ENCODE measurements at places on chromosomes 7 and 10.

DNA sequence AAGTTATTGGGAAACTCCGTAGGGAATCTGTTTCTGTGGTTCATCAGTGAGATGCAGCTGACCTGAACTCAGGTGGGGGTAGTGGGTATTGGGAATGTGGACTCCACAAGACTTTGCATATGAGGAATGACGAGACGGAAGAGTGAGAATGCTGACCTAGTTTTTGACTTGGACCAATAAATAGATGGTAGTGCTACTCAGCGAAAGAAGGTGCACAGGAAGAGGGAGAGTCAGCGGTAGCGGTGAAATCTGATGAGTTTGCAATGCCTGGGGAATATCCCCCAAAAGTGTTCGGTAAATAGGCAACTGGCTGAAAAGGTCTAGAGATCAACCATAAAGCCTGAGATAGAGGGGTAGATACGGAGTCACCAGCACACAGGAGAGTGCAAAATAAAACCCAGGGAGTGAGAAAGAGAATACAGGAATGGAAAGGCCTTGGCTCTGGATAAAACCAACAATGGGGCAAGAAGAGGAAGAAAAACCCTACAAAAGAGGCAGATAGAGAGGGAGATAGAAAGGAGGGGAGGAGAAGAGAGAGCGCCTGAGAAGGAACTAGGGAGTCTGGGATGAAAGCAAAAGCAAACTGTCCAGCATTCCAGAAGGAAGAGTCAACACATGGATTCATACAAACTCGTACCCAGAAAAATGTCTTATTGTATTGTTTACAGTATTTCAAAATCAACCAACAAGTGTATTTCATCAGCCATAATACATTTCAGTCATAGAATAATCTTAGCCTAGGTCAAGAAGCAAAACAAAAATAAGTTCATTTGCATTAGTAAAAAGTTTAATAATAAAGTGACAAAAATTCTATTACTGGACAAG lies 5.4 kb downstream of the ARHGAP21 start:
- no peak for DNase-seq

DNA sequence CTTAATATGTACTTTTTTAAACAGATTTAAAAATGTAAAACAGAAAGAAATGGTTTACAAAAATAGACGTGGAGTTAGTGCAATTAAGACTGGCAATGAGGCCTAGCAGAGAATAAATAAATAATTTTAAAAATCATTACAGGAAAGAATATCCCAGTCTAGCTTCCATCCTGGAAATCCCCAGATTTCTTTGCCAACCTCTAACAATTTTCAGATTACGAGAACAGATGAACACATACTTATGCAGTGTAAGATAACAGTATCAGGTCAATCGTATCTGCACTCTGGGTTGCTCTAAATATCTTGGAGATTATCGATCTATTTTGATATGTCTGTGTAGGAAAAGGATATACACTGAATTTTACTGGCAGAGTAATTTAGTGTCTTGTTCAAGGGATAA lies 210.5 kb downstream of the SEMA3A start:
- no peak for DNase-seq

- DNase-seq: no peak
These were observed 211.1 kb upstream of the TCF7L2 start for GRCh38 chr10:112738606-112739591.

- peak; percentile 22 for DNase-seq
These were observed 38.3 kb downstream of the LYZL2 start for GRCh38 chr10:30591249-30591670.

GRCh38 chr7:22895140-22895827 lies 72.6 kb upstream of the TOMM7 start:
- DNase-seq: peak; percentile 38

GRCh38 chr10:29567003-29567402 lies 67.8 kb downstream of the SVIL start:
- no peak for DNase-seq

DNA sequence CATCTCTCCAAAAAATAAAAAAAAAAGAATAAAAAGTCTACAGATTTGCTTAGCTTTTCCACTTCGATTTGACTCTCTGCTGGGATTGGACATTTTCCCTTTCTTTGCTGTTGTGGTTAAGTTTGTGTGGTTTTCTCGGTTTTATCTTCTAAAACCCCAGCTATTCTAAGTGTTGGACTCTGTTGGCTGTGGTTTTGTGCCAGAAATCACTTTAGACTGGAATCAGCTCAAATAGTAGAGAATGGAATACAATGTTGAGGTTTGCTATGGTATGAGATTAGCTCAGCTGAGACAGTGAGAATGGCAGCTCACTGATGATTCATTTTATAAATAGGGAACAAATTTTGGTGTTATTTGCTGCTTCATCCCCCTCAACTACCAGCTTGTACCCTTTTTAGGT lies 116.0 kb downstream of the BUB3 start:
- no peak for DNase-seq

- DNase-seq: no peak
These were observed 44.0 kb upstream of the HPSE2 start for GRCh38 chr10:99279626-99280111.

DNA sequence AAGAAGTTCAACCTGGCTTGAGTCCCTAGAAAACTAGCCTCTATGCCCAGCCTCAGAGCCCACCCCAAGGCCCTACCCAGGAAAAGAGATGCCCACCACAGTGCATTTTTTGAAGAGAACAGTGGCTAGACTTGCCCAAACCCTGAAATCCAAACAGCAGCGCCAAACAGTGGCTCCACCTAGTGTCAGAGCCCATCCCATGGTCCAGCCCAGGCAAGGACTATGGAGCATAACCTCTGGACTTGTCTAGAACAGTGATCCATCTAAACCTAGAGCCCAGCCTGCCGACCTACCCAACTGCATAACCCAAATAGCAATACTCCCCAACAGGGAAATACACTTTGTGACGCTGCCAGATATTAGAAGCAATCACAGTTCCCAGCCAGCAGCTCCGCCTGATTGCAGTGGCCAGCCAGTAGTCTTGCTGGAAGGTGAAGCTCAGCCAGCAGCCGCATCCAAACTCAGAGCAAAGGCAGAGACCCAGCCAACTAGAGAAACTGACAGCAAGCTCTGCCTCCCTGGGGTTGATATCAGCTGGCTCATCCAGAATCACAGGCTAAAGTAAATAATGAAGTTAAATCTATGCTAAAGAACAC lies 44.5 kb downstream of the HBP1 start:
- no peak for DNase-seq

GRCh38 chr10:77687621-77688020 lies 50.0 kb upstream of the KCNMA1 start:
- DNase-seq: no peak

DNA sequence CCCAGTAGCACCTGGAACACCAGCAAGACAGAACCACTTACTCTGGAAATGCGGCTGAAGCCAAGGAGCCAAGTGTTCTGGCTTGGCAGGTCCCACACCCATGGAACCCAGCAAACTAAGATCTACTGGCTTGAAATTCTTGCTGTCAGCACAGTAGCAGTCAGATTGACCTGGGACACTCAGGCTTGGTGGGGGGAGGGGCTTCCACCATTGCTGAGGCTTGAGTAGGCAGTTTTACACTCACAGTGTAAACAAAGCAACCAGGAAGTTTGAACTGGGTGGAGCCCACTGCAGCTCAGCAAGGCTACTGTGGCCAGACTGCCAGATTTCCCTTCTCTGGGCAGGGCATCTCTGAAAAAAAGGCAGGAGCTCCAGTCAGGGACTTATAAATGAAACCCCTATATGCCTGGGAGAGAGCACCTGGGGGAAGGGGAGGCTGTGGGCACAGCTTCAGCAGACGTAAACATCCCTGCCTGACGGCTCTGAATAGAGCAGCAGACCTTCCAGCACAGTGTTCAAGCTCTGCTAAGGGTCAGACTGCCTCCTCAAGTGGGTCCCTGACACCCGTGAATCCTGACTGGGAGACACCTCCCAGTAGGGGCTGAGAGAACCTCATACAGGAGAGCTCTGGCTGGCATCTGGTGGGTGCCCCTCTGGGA lies 121.2 kb downstream of the MTERF1 start:
- DNase-seq: no peak

DNA sequence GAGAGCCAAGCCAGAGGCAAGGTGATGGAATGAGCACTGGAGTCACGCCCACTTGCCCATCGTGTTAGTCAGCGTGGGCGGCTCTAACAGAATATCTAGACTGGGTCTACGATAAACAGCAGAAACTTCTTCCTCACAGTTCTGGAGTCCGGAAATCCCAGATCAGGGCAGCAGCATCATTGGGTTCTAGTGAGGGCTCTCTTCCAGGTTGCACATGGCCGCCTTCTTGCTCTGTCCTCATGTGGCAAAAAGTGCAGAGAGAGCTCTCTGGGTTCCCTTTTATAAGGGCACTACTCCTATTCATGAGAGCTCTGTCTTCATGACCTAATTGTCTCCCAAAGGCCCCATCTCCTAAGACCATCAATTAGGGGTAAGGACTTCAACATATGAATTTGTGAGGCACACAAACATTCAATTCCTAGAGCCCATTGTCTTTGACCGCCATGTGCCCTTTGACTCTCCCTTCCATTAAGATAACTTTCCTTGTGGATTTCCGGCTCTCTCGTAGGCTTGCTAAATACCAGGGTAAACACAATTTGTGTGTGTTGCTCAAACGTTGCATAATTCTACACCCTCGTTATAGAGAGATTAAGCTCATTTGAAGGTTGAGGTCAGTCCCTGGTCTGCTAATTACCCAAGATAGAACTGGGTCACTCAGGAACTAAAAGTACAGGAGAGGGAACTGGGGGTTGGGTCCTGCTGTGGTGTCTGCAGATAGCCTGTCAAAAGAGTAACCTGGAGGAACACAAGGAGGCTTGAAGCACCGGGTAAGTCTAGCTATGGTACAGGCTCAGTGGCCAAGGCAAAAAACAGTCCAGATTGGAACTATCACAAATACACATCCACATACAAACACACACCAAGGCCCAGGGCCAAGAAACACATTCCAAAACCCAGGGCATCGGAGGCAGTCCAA lies 28.7 kb upstream of the USP6NL start:
- no peak for DNase-seq

DNA sequence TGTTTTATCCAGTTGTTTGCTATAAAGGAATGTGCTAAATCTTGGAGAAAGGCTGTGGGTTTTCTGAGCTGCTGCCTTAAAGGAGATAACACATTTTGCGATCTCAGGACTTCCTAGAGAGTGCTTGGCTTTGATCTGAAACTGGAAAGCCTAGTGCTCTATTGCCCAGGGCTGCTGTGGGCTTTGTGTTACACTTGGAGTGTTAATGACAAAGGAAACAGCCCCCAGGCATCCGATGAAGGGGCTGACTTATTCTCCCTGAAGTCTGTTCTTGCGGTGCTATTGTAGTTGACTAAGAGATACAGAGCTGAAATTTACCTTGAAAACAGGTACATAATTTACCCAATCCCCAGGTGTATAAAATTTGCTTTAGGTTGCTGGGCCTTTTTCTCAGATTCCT lies 74.5 kb downstream of the SND1 start:
- no peak for DNase-seq

DNA sequence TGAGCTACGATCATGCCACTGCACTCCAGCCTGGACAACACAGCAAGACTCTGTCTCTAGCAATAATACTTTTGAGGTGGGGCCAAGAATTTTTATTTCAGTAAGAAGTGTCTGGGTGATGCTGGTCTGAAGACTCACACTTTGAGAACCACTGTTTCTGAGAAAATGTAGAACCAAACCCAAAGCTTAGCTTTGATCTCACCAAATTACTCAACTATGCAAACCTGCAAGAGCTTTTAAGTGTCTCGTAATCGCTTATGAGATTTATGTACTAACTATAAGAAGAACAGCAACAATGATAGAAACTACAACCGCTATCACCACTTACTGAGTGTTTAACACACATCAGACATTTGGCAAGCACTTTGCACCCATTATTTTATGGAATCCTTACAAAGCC lies 29.5 kb downstream of the APBB1IP start:
- no peak for DNase-seq

GRCh38 chr10:18906636-18907035 lies 142.0 kb upstream of the MALRD1 start:
- no peak for DNase-seq

DNA sequence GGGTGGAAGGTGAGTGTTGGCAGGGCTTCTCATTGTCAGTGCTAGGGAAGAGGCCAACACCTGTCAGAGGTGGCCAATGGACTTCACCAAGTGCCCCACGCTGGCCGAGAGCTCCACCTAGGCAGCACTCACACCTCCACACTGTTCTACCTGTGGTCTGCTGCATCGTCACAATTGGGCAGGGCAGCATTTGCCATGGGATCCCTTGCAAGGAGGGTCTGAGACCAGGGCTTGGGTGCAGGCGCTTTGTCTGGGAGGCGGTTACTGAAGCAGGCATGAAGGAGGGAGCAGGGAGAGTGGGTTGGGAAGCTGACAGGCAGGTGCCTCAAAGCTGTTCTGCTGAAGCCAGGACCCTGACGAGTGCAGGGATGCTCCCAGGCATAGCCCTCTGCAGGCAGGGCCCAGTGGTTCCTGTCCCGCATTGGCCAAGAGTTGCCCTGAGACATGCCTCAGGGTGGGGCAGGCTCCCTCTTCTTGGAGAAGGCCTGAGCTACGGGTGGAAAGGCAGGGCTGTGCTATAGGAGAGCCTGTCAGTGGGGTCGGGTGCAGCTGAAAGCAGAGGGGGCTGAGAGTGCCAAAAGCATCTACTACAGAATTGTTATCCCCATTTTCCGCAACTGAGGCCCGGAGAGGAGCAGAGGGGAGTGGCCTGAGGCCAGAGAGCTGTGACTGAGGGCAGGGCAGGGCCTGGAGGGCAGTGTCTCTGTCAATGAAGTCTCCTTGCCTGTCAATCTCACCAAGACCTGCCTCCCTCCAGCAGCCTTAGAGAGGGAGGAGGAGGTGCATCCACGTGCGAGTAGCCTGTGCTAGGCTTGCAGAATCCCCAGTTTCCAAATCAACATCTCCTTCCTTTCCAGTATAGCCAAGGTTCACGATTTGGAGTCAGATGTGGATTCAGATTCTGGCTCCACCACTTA lies 4.0 kb downstream of the RBP3 start:
- no peak for DNase-seq

GRCh38 chr10:12782537-12782936 lies 219.0 kb downstream of the CCDC3 start:
- peak; percentile 22 for DNase-seq

DNA sequence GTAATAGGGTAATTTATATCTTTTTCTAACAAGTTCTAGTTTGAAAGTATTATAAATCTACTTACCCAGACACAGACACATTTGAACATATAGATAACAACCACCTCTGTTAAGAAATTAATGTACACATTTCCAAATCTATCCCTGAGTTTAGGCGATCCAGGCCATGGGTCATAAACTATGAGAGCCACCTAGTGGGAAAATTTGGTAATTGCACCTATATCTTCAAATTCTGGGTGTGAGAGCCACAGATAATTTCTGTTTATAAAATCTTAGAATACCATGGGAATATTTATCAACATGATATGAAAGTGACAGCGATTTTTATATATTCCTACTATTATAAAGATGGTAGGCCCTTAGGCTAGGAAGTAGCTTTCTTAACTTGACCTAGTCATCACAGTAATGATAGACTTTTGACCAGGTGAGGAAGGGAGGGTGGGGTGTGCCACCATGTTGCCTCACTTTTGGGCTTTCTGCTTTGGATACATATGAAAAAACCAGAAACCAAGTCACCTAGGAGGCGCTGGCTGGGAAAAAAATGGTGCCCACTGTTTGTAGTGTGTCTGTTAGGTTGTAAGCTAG lies 8.0 kb upstream of the EPHA1 start:
- DNase-seq: peak; percentile 8

- no peak for DNase-seq
These were observed 311.9 kb upstream of the POT1 start for GRCh38 chr7:125241548-125241947.

- no peak for DNase-seq
These were observed 21.8 kb downstream of the SPOCK2 start for GRCh38 chr10:72066318-72067284.

GRCh38 chr7:105024734-105025133 lies 10.7 kb downstream of the KMT2E start:
- DNase-seq: peak; percentile 10

- no peak for DNase-seq
These were observed 12.6 kb downstream of the TBATA start for GRCh38 chr10:70772627-70773026.

Measured in NCI-H524 (cell line).